ENCODE measurements at places on chromosomes 6 and 20. TPM values are rescaled to one million over a fixed set of nuclear protein-coding genes. Genes with fewer than 3 reads are reported as not detected.

The CRISP3 gene
- total RNA-seq = not detected

The C6orf141 gene
- total RNA-seq = not detected

The NTSR1 gene
- not detected for total RNA-seq

The SLC22A1 gene
- total RNA-seq = 1.4 TPM

The TPD52L2 gene
- 47.2 TPM for total RNA-seq

The TSPYL4 gene
- total RNA-seq = 21.5 TPM

The NOTCH4 gene
- 4.8 TPM for total RNA-seq

The UST gene
- total RNA-seq = 11.9 TPM

The ERVFRD-1 gene
- not detected for total RNA-seq

The DPPA5 gene
- not detected for total RNA-seq

The NKAIN2 gene
- not detected for total RNA-seq

The RAD21L1 gene
- total RNA-seq = not detected

The MPIG6B gene
- total RNA-seq = 12.8 TPM

The MLIP gene
- not detected for total RNA-seq

The GRM4 gene
- not detected for total RNA-seq

The PKHD1 gene
- not detected for total RNA-seq

The MEI4 gene
- not detected for total RNA-seq

The BANF2 gene
- total RNA-seq = not detected

The TREML4 gene
- 2.1 TPM for total RNA-seq

The PPIL6 gene
- 0.70 TPM for total RNA-seq

The DEFB115 gene
- total RNA-seq = not detected

The MUCL3 gene
- not detected for total RNA-seq

The KCNQ5 gene
- 8.2 TPM for total RNA-seq

The OR12D3 gene
- not detected for total RNA-seq

The SIGLEC1 gene
- total RNA-seq = 0.36 TPM

The PLN gene
- not detected for total RNA-seq

The SAMD3 gene
- 322 TPM for total RNA-seq

The HLA-DQA2 gene
- total RNA-seq = 15.2 TPM

The RIPOR3 gene
- total RNA-seq = not detected

The LINC00237 gene
- total RNA-seq = not detected

The STK4 gene
- 351 TPM for total RNA-seq

The CD109 gene
- total RNA-seq = 0.88 TPM

The XKR7 gene
- total RNA-seq = not detected

The COX7A2 gene
- total RNA-seq = 166 TPM

The PRL gene
- not detected for total RNA-seq

The PCK1 gene
- total RNA-seq = not detected

The GJA10 gene
- total RNA-seq = not detected

The SCGN gene
- total RNA-seq = not detected

The THBS2 gene
- not detected for total RNA-seq

The OLIG3 gene
- not detected for total RNA-seq

The SLC17A2 gene
- not detected for total RNA-seq

The OR2J3 gene
- total RNA-seq = not detected

The ADISSP gene
- total RNA-seq = 10.1 TPM

The C20orf202 gene
- 0.60 TPM for total RNA-seq

The PLEKHG1 gene
- 1.4 TPM for total RNA-seq

The BMP6 gene
- 0.25 TPM for total RNA-seq

The COQ3 gene
- 2.5 TPM for total RNA-seq

The AIF1 gene
- 8.7 TPM for total RNA-seq

The ZC2HC1B gene
- total RNA-seq = not detected

The HCK gene
- 12.4 TPM for total RNA-seq

The GPLD1 gene
- total RNA-seq = 0.86 TPM

The DNMT3B gene
- total RNA-seq = 0.43 TPM

The SLC22A2 gene
- total RNA-seq = not detected

The VTA1 gene
- total RNA-seq = 20.5 TPM

The BTN1A1 gene
- not detected for total RNA-seq
